ENCODE measurements at places on chromosomes 16 and 17.

GRCh38 chr17:14827396-14827919, 437.7 kb downstream of the PMP22 start:
- no peak for DNase-seq

DNA sequence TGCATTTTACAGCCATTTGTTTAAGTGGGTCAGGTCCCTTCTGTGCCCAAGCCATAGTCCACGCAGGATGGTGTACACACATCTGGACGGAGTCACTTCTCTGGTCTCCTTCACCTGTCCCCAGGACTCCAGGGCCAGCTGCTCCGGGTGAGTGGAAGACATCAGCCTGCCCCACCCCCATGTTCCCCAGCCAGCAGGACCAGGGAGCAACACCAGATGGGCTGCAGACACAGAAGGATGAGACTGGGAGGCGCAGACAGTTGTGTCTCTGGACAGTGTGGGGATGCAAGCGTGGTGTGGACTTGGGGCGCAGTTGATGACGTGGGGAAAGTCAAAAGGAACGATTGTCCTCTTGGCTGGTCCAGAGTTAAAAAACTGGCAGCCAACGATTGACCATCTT, 24.6 kb upstream of the WFDC1 start:
- DNase-seq, result no peak

DNA sequence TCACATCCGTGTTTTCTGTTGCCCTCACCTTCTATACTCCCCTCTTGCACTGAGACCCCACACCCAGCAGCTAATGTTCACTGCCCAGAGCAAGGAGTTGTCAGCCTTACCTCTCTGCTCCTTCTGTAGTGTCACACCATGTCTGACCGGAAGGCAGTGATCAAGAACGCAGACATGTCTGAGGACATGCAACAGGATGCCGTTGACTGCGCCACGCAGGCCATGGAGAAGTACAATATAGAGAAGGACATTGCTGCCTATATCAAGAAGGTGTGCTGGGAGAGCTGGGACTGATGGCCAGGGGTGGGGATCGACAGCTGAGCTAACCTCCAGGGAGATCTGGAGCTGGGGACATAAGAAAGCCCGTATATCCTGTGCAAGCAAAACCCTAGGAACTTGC, 3.7 kb downstream of the DYNLL2 start:
- DNase-seq, result no peak

GRCh38 chr17:17345686-17346427, 42.7 kb downstream of the NT5M start:
- no peak for DNase-seq

GRCh38 chr17:33091271-33091670, 99.6 kb downstream of the SPACA3 start:
- no peak for DNase-seq

DNA sequence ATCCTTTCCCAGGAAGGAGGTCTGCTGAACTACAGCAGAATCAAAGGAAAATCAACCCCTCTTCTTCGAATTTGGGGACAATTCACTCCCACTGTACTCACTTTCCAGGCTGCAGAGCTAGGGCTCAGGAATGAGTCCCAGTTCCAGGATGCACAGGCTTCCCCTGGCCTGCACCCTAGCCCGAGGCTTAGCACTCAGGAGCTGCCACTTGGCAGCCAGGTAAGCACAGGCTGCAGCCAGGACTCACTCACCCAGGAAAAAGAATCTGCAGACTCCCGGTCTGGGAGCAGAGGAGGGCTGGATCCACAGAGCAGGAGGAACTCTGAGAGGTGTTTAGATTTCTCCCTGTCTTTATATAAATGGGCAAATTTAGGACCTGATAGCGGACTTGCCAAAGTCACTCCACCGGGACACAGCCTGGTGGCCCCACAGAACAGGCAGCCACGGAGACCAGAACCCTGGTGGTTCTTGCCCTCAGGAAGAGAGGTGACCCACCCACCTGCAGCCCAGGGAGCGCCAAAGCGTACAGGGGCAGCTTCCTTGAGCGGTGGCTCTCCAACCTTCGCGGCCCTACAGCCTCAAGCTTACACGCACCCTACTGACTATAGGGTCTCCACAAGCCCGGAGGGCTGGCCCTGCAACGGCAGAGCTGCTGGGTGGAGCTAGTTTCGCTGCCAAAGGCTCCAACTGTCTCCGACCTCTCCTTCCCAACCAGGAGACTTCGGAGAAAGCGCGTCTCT, 4.8 kb downstream of the CBLN1 start:
- DNase-seq, result no peak

- peak; percentile 74 for DNase-seq
These were observed 516 bp downstream of the CPNE2 start for GRCh38 chr16:57092786-57093411.

GRCh38 chr16:89412811-89413210, 77.5 kb downstream of the ANKRD11 start:
- DNase-seq, result no peak

DNA sequence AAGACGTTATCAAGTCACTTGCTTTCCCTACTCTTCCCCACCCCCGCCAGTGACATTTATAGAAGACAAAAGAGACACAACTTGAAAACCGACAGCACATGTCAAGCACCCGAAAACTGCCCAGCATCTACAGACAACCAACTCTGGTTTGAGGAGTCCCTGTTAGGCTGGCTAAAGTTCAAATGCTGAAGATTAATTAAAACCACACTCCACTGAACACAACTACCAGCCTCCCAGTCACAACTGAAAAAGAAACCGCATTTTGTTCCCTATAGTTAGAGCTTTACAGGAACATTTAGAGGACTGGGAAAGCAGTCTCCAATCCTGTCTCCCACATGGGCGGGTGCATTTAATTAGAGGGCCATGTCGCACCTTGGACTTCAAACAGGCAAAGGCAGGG, 73.0 kb upstream of the COX10 start:
- DNase-seq, result no peak

GRCh38 chr17:31457391-31458234, 66.1 kb downstream of the RAB11FIP4 start:
- DNase-seq, result no peak

- DNase-seq, result peak; percentile 74
These were observed 382 bp downstream of the PITPNA start for GRCh38 chr17:1562176-1562643.

GRCh38 chr16:87665193-87665592, 62.9 kb downstream of the JPH3 start:
- DNase-seq, result no peak

- no peak for DNase-seq
These were observed 13.6 kb downstream of the CCDC92B start for GRCh38 chr17:2735896-2736295.

DNA sequence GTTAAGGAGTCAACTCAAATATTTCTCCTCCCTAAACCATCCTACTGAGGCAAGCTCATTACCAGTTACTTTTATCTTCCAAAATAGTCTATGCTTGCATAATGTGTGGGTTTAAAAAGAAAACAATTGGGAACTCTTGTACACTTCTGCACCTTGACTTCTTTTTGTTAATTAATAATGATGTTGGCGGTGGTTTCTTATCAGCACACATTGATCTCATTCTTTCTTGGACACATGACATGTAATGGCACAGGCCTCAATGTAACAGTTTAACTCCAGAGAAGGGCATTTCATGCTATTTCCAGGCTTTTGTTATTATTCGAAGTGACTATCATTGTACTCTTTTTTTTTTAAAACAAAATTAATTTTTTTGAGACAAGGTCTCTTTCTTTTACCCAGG, 7.8 kb downstream of the PLCG2 start:
- no peak for DNase-seq

GRCh38 chr17:38874505-38875400, 4.9 kb downstream of the LASP1 start:
- no peak for DNase-seq

DNA sequence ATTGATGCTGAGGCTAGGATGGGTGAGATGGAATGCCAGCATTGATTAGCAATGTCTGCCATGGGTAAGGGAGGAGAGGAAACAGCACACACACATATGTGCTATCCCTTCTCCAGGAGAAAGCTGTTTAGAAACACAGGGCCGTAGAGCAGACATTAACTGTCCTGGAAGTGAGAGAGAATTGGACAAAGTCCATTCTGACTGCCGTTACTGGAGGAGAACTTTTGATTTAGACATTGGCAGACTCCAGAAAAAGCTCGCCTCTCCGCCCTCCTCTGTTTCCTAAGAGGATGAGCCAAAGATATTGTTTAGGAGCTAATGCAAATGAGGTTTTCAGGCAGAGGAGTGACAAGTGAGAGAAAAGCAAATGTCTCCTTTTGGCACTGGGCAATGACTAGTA, 237.0 kb downstream of the HAPSTR1 start:
- no peak for DNase-seq

DNA sequence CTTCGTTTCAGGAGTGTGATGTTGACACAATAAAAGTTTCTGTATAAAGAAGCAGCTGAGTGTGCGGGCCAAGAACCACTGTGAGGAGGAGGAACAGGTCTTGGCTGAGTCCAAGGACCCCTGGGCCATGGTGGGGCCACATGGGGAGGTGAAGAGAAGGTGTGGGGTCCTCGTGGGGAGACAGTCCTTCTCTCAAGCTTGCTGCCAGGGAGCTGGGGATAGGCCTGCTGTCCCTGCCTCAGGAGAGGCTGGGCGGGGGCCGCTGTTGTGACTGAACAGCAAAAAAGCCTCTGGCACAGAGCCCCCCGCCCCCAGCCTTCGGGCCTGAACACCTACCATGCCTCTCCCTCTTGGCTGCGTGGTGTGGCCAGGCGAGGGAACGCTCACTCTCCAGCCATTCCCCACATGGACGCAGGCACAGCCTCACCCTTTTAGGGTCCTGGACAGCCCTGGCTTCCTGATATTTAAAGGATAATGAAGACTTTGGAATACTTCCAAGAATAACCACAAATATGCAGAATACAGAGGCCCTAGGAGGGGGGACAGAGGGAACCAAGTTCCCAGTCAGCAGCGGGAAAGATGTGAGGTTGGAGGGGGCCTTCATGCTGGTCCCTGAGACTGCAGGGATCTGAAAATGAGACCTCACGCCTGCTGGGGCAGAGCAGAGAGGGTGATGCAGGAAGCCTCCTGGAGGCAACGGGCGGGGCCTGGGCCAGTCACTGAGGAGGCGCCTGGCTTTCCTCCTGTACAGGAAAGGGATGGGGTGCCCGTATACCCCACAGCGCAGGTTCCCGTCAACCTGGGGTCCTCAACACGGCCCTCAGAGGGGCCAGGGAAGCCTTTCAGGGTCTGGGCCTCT, 100.0 kb upstream of the CREBBP start:
- peak; percentile 65 for DNase-seq

DNA sequence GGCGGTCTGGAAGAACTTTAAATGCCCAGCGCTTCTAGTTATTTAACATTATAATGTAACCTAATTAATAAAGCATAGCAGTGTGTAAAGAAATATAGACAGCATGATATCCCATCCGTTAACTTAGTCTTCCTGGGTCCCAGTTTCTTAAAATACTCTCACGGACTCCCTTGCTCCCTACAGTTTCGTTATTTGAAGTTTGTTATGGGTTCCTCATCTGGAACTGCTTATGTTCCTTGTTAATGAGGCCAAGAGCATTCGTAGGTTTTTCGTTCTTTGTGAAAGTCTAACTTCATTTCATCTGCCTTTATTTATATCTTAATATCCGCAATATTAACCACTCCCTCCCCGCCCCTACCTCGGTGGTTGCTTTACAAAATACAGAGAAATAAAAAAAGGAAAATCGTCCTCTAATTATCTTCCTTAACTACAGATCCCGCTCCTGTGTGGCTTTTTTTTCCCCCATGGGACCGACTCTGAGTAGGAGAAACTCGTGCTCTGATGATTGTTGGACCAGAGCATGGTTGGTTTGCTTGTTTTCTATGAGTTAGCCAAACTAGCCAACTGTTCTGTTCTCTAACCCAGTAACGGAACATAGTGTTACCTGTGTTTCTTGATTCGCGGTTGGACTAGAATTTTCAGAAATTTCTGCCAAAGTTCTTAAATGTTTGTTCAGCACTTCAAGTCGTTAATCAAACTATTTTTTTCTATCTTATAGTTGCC, 863 bp downstream of the ADPRM start:
- DNase-seq, result peak; percentile 22

DNA sequence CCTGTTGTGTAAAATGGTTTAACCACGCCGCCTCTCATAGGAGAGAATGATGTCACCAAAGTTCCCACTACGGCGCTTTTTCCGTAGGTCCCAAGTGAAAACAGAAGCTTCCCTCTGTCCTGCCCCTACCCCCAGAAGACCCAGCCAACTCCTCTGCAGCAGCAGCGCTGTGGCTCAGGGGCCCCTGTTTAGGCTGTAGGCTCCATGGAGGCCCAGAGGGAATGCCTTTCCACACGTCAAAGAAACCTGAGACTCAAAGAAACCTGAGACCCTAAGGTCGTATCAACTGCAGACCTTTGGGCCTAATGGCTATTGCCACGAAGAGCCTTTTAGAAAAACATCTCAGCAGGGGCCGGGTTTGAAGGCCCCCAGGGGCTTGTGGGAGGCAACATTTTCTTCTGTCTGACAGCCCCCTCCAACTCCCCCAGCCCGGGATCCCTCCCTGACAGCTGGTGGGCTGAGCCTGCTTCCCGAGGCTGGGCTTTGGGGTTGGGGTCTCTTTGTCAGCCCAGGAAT, 43.1 kb upstream of the MEAK7 start:
- no peak for DNase-seq

- no peak for DNase-seq
These were observed 23.6 kb downstream of the CLEC16A start for GRCh38 chr16:10967986-10968385.

GRCh38 chr17:42559075-42559474, 2.9 kb upstream of the COASY start:
- no peak for DNase-seq

GRCh38 chr16:72099377-72099818, 5.8 kb downstream of the DHX38 start:
- peak; percentile 66 for DNase-seq

DNA sequence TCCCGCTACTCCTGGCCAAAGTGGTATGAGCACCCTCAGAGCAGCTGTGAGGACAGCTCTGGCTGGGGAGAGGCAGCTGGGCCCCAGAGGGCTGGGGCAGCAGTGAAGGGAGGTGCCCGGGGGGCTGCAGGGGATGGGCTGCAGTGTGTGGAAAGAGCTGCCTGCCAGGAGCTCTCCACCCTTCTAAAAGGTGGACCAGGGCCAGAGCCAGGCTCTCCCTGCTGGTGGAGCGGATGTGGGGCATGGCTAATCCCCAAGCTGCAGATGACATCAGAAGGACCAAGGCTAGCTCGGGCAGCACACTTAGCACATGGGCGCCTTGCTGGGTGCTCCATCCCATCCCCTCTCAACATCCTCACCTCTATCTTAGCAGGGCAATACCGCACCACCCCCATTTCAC, 103.1 kb downstream of the SDK2 start:
- DNase-seq, result no peak

GRCh38 chr16:86347090-86347489, 163.2 kb upstream of the FOXF1 start:
- no peak for DNase-seq

All from AG08396 (cell line).